NCI-H1092 treated with DMSO at 0.1 percent for 48 hours (cell line): ENCODE measurements at places on chromosomes 4 and X.

GRCh38 chr4:108829966-108830492 is 67.2 kb upstream of the ETNPPL start:
- no peak for DNase-seq

DNA sequence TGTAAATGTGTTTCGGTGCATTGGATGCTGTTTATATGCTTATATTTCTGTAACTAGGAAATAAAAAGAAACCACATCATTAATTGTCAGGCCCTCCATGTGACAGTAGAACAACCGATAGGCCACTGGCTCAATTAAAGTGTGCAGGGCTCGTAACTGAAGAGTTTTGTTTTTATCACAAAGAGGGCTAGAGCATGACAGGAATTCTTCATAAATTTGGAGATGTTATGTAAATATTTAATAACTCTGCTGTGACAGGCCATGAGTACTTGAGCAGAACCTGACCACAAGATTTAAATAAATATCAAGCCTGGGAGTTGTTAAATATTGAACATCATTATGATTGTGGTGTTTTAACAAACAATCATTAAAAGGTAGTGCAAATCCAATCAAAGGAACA is 55.9 kb downstream of the MID1 start:
- DNase-seq: no peak

GRCh38 chr4:156968479-156968984 is 3.1 kb downstream of the PDGFC start:
- DNase-seq: peak; percentile 52

GRCh38 chr4:7939377-7940108 is at the start of gene AFAP1:
Gene AFAP1 (minus strand): TSS chr4:7939861. CDS start chr4:7872078, 67,783 bp downstream.
- DNase-seq: peak; percentile 82

- no peak for DNase-seq
Measured at GRCh38 chrX:112211459-112211858, 128.9 kb upstream of the TRPC5 start.

- DNase-seq: no peak
Measured at GRCh38 chr4:92952426-92952825, 648.7 kb downstream of the GRID2 start.

DNA sequence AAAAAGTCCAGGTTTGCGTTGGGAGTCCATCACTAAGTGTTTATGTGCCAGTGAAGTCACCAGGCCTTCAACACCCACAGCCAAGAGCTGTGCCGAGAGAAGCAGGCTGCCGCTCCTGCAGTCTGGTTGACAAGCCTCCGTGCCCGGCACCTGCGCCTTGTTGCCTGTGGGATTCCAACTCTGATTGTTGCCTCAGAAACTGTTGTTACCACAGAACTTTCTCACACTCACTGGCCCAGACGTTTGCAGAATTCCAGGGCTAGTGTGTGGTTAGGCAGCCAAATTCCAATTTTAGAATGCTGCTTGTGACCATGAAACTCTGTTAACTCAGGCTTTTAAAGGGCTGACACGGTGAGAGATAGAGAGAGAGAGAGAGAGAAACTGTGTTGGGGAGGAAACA is 119.5 kb upstream of the LIMCH1 start:
- no peak for DNase-seq

GRCh38 chr4:1959104-1959384 is 49.7 kb downstream of the NELFA start:
- DNase-seq: no peak

GRCh38 chrX:134646691-134647090 is 11.6 kb downstream of the PLAC1 start:
- no peak for DNase-seq

GRCh38 chrX:105564501-105564900 is 257.8 kb upstream of the NRK start:
- no peak for DNase-seq

DNA sequence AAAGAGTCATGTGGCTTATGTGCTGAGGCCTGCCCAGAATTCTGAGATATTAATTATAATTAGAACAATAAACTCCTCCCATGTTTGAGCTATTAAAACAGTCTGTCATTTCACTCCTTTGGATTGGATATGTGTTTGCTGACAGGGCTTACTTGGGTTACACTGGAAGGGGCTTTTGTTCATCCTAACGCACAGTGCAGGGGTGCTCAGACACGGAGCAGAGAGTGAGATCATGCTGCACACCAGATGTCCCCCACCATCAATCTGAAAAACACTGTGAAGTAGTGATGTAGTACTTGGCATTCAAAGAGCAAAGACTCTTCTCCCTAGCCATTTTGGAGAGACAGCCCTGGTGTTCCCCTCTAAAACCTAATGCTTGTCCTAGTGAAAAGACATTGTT is 24.1 kb upstream of the SMIM10L2A start:
- no peak for DNase-seq
